Endothelial cell of coronary artery (primary cell): ENCODE measurements at places on chromosomes 12 and 14. TPM values are rescaled to one million over a fixed set of nuclear protein-coding genes. Genes with fewer than 3 reads are reported as not detected.

The LIMA1 gene
- 50.3 and 93.5 TPM in 2 replicates for total RNA-seq

The GRIP1 gene
- total RNA-seq = 0.09 TPM in 2 replicates

The PTGER2 gene
- 1.4 TPM in 1 of 2 replicates, not detected in the other for total RNA-seq

The P3H3 gene
- total RNA-seq = 57.4 and 81.5 TPM in 2 replicates

The TMEM30B gene
- total RNA-seq = under 0.01 and 0.09 TPM in 2 replicates

The KLHL28 gene
- 6.4 and 9.2 TPM in 2 replicates for total RNA-seq

The NYNRIN gene
- total RNA-seq = 8.0 and 14.1 TPM in 2 replicates

The CLEC6A gene
- total RNA-seq = not detected in 2 replicates

The MLXIP gene
- 12.9 and 23.8 TPM in 2 replicates for total RNA-seq

The RNASE4 gene
- total RNA-seq = 6.6 and 6.7 TPM in 2 replicates

The PRB4 gene
- total RNA-seq = not detected in 2 replicates

The NDUFA12 gene
- 119 and 132 TPM in 2 replicates for total RNA-seq

The PCED1B gene
- 0.45 and 0.66 TPM in 2 replicates for total RNA-seq

The ADGRD1 gene
- total RNA-seq = 0.09 and 2.1 TPM in 2 replicates

The CMKLR1 gene
- 0.09 and 0.28 TPM in 2 replicates for total RNA-seq

The TSFM gene
- 18.1 and 18.8 TPM in 2 replicates for total RNA-seq

The MDM2 gene
- total RNA-seq = 177 and 353 TPM in 2 replicates

The AMDHD1 gene
- 0.09 TPM in 1 of 2 replicates, not detected in the other for total RNA-seq
